Ovary (tissue), 10 donors: ENCODE measurements at places on chromosomes 2 and 18. TPM values are rescaled to one million over a fixed set of nuclear protein-coding genes. Genes with fewer than 3 reads are reported as not detected.

- H3K27me3 ChIP-seq: no peaks in the 10 kb centered on the region
- no peak overlapping the region for H3K4me3 ChIP-seq
- DNase-seq: no peak
- no peak overlapping the region for H3K27ac ChIP-seq
- no peaks in the 10 kb centered on the region for H3K4me1 ChIP-seq
- no peaks in the 10 kb centered on the region for H3K36me3 ChIP-seq
Measured at GRCh38 chr2:72084584-72084976, 63.1 kb downstream of the CYP26B1 start.

DNA sequence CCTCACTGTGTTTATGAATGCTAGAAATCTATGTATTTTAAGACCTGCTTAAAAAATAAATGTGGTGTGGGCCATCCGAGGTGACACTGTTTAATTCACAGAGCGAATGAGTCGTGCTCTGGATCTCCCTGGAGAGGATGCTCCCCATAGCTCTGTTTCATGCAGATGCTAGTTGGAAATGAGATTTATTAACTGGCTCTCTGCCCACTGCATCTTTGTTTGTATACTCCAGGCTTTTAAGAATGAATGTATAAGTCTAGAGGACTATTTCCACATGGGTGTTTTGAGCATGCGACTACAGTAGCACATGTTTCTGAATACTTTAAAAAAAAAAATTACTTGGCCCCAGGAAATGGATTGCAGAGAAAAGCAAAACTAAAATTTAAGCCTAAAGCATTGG is 3.9 kb downstream of the MAPRE2 start:
- no peaks in the 10 kb centered on the region for H3K27me3 ChIP-seq
- DNase-seq: no peak
- H3K4me3 ChIP-seq: no peak overlapping the region
- H3K4me1 ChIP-seq: peaks cover 6% of the 10 kb centered on the region

DNA sequence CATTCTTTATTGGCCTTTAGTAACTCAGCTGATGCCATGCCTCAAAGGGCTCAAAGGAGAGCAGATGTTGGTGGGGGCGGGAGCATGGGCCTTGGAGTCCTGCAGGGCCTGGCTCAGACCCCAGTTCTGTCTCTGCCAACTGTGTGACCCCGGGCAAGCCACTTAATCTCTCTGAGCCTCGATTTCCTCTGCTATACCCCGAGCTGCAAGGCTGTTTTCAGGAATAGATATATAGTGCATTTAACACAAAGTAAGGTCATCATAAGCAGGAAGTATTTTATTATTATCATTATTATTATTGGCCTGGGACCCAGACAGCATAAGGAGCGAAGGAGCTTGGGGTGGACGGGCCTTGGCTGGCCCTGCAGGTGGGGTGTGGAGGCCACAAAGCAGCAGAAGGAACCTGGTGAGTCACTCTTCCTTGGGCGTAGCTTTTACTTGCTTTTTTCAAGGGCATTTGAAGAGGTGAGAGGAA is 162.7 kb downstream of the INHBB start:
- H3K4me1 ChIP-seq: no peaks in the 10 kb centered on the region
- H3K27me3 ChIP-seq: no peaks in the 10 kb centered on the region
- H3K4me3 ChIP-seq: no peak overlapping the region

DNA sequence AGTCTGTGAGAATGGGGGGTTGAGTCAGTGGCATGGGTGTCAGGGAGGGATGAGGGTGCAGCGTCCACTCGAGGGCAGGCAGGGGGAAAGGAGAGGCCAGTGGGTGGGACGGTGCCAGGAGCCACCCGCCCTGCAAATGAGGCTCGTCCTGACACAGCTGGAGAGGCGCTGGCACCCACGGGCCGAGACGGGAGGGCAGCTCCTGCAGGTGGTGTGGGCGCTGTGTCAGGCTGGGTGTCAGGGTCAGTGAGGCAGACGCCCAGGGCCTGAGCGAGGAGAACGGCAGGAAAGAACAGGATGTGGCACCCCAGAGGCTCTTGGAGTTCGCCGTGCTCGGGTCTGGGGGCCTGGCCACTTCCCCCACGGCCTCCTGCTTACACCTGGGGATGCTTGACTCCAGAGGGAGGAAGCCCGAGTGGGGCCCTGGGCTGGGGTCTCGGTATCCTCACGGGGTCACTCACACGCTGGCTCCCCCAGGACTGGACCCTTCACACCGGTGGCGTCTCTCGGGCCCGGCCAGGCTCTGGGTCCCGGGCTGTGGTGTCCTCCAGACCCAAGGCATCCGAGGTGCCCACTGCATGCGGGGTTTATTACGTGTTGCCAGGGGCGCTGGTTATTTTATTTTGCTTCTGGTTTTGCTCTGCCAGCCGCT is 130.5 kb upstream of the CTDP1 start:
- H3K27me3 ChIP-seq: no peaks in the 10 kb centered on the region
- no peak overlapping the region for H3K4me3 ChIP-seq
- H3K36me3 ChIP-seq: no peaks in the 10 kb centered on the region

DNA sequence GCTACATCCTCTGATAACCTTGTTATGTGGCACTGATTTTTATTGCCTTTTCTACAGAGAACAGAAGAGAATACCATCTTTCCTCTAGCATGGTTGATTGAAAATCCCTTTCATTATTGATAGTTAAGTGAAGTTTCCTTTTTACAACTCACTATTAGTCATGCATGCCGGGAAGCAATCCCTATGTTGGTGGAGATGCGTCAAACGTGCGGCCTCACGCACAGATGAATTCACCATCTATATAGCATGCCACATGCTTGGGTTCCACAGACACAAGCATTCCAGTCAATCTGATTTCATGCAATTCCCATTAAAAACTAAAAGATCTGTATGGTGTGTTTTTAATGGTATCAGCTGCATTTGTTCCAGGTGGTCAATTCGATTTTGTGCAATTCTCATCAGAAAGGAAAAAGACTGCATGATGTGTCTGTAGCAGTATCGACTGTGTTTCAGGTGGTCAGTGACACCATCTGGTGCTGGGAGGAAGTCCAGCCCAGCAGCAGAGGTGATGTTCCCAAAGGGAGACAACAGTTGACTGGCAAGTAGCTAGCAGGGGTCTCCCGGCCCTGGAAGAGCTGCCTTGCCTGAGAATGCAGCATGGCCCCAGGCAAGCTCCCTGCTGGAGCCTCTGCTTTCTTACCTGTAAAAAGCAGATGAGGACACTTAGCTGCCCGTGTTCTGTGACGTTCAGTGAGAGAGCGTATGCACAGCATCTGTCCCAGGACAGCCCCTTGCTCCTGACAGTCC is 151.3 kb upstream of the NCK2 start:
- H3K36me3 ChIP-seq: no peaks in the 10 kb centered on the region
- no peaks in the 10 kb centered on the region for H3K27me3 ChIP-seq
- peaks cover 7% of the 10 kb centered on the region for H3K4me1 ChIP-seq

DNA sequence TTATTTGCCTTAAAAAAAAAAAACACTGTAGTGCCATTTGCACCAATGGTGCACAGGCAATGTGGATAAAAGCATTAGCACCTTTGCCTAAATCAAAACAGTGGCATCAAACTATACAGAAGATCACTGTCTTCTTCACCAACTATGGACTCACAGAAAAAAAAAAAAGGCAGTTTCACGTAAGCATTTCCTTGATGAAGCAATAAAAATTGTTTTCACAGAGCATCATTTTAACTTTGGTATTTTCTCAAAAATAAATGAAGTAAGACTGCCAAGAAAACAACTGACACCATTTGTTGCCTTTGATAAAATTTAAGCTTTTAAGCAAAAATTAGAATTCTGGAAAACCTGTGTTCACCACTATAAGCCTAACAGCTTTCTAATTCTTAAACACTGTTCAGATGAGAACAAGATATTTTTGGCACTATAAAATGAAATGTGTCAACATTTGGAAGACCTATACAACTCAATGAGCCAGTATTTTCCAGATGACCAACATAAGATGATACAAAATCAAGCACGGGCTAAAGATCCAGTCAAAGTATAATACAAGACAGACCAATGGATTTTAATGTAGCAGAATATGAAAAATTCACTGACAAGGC is 21.1 kb downstream of the METTL8 start:
- no peak overlapping the region for H3K4me3 ChIP-seq
- DNase-seq: no peak
- H3K36me3 ChIP-seq: no peaks in the 10 kb centered on the region
- H3K27ac ChIP-seq: no peak overlapping the region
- H3K4me1 ChIP-seq: peaks cover 3% of the 10 kb centered on the region

Gene TRIM43
- not detected for total RNA-seq

Gene CABYR
- total RNA-seq: 4.5 TPM

Gene SLC23A3
- total RNA-seq: 1.3 TPM

Gene MTCL1
- 7.3 TPM for total RNA-seq

- H3K4me3 ChIP-seq: no peak overlapping the region
- no peak overlapping the region for H3K27ac ChIP-seq
- DNase-seq: no peak
- peaks cover 1% of the 10 kb centered on the region for H3K4me1 ChIP-seq
- H3K27me3 ChIP-seq: no peaks in the 10 kb centered on the region
Measured at GRCh38 chr2:33478968-33479731, 2.7 kb downstream of the RASGRP3 start.

Gene SH2D6
- not detected for total RNA-seq

DNA sequence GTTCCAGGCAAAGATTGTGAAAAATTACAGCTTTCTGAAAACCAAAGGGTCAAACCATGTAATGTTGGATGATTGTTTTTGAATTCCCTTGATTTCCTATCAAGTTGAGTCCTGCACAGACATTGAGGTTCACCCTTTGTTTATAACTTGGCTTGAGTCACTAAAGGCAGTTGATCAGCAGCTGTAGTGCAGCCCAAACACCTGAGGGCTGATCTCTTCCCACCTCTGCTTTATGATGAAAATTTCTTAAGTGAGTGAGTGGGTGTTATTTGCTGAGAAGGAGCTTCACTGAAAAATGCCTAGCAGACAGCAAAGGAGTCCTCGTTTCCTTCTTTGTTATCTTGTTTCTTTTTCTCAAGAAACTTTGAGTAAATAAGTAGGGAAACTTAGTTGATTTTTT is 31.9 kb upstream of the BMPR2 start:
- no peak for DNase-seq
- no peak overlapping the region for H3K27ac ChIP-seq
- H3K36me3 ChIP-seq: no peaks in the 10 kb centered on the region
- H3K27me3 ChIP-seq: no peaks in the 10 kb centered on the region
- no peak overlapping the region for H3K4me3 ChIP-seq
- no peaks in the 10 kb centered on the region for H3K4me1 ChIP-seq

Gene SPRED2
- total RNA-seq: 32.9 TPM

DNA sequence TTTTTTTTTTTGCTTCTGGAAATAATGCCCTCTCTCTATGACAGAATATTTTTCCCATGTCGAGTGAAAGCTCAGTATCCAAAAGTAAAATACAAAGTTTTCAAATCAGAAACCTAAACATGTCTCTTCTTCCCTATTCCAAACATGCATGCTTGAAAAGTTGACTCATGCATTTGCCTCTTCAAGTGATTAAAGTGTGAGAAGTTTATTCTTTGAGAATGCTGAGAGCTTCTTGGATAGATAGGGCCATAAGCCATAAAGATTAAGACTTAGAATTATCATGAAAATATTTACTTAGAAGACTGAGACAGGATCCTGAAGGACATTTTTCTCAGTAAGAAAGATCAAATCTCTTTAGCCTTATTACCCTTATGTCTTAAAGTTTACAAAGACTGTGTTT is 98.6 kb upstream of the EPB41L5 start:
- no peaks in the 10 kb centered on the region for H3K27me3 ChIP-seq
- DNase-seq: no peak
- H3K4me3 ChIP-seq: no peak overlapping the region

Gene UGT1A6
- total RNA-seq: not detected

DNA sequence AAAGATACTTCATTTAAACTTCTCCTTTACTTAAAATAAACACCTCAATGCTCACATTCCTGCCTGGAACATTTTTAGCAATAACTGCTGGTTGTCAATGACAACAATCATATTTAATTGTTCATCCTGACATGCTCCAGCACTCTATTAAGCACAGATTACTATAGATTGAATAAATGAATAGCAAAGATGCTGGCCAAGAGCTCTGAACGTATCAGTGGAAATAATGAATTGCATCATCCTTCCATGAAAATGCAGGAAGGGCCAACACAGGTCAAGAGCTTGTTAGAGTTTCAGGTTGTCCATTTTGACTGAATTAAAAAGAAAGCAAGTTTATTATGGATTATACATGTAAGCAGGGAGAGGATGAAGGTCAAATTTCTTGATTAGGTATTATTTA is 994.0 kb downstream of the TSN start:
- H3K4me1 ChIP-seq: no peaks in the 10 kb centered on the region
- no peaks in the 10 kb centered on the region for H3K36me3 ChIP-seq
- DNase-seq: no peak

Gene SERPINB7
- not detected for total RNA-seq

Gene RESP18
- not detected for total RNA-seq

Gene ELP2
- 134 TPM for total RNA-seq

DNA sequence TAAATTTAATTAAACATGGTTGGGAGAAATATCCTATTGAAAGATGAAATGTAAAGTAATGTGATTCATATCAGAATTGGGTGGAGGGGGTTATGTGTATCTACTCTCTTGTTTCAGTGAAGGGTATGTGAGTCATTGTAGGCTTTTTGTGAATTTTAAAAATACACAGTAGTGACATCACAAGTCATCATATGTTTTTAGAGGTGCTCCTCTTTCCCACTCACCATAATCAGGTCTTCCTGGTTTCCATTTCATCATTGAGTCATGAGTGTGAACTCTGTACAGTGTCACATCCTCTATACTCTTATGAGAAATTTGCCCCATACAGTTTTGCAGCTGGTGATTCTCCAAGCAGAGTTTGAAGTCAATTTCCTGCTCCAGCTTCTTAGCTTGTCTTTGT is 18.8 kb downstream of the FSIP2 start:
- no peaks in the 10 kb centered on the region for H3K36me3 ChIP-seq
- no peak overlapping the region for H3K27ac ChIP-seq
- H3K4me1 ChIP-seq: no peaks in the 10 kb centered on the region
- DNase-seq: no peak
- H3K27me3 ChIP-seq: no peaks in the 10 kb centered on the region
- no peak overlapping the region for H3K4me3 ChIP-seq

Gene ANKRD30B
- total RNA-seq: not detected

- no peak overlapping the region for H3K4me3 ChIP-seq
- DNase-seq: peak; percentile 83
- no peaks in the 10 kb centered on the region for H3K36me3 ChIP-seq
- no peak overlapping the region for H3K27ac ChIP-seq
- peaks cover 5% of the 10 kb centered on the region for H3K4me1 ChIP-seq
- H3K27me3 ChIP-seq: no peaks in the 10 kb centered on the region
Measured at GRCh38 chr2:237744613-237745249, 53.8 kb upstream of the RBM44 start.

DNA sequence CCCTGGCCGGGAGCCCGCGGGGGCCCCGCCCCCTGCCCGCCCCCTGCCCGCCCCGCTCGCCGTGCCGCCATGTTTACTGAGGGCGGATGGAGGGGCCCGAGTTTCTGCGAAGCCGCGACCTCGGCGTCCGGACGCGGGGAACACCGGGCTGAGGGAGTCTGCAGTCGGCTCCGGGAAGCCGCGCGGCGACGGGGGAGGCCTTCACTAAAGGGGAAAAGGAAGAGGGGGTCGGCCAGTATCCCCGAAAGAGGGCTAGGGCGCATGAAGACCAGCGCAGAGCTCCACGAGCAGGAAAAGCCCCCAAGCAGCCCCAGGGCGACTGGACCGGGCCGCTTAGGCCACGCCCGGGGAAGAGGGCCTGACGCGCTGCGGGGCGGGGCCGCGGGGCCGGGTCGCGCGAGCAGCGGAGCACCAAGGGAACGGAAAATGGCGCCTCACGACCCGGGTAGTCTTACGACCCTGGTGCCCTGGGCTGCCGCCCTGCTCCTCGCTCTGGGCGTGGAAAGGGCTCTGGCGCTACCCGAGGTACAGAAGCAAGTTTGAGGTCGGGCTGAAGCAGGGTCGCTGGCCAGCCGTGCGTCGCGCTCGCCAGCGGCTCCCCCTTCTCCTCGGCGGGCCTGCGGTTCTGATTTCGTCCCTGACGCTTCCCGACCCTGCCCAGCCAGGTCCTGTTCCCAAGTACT is at the start of the genes ATRAID and SLC5A6:
Gene ATRAID (plus strand): TSS at position 99 of the 683 bp plus-strand sequence. CDS start 328 bp downstream, at position 427.
Gene SLC5A6 (minus strand): TSS at position 326 of the 683 bp plus-strand sequence. CDS start 4,618 bp downstream, outside the sequence.
- peaks cover 8% of the 10 kb centered on the region for H3K4me1 ChIP-seq
- no peaks in the 10 kb centered on the region for H3K36me3 ChIP-seq
- peak within 1 kb of the TSS; percentile 50 for H3K4me3 ChIP-seq
- DNase-seq: peak; percentile 89
